AG04450 (cell line): ENCODE measurements at places on chromosomes 6 and 20. TPM values are rescaled to one million over a fixed set of nuclear protein-coding genes. Genes with fewer than 3 reads are reported as not detected.

The TMEM170B gene
- polyA plus RNA-seq: 0.22 and 0.26 TPM in 2 replicates

The DEK gene
- 39.1 and 68.1 TPM in 2 replicates for polyA plus RNA-seq

The MEI4 gene
- polyA plus RNA-seq: not detected in 2 replicates

The MEP1A gene
- polyA plus RNA-seq: not detected in 2 replicates

The FAM162B gene
- polyA plus RNA-seq: 7.8 and 10.9 TPM in 2 replicates

The HMGCLL1 gene
- 0.15 and 0.33 TPM in 2 replicates for polyA plus RNA-seq

The GCNT2 gene
- 1.6 and 2.5 TPM in 2 replicates for polyA plus RNA-seq

The IRAK1BP1 gene
- polyA plus RNA-seq: 2.6 and 3.9 TPM in 2 replicates

The LY6G6F gene
- polyA plus RNA-seq: not detected in 2 replicates

The FOXS1 gene
- polyA plus RNA-seq: not detected in 2 replicates

The ENPP4 gene
- 0.04 TPM in 1 of 2 replicates, not detected in the other for polyA plus RNA-seq

The PAK5 gene
- not detected in 2 replicates for polyA plus RNA-seq

The C6orf163 gene
- polyA plus RNA-seq: 0.57 and 0.81 TPM in 2 replicates

The MAS1 gene
- not detected in 2 replicates for polyA plus RNA-seq

The PHACTR3 gene
- not detected in 2 replicates for polyA plus RNA-seq

The ENPP5 gene
- polyA plus RNA-seq: not detected in 2 replicates

The FBXL4 gene
- polyA plus RNA-seq: 15.2 and 20.1 TPM in 2 replicates

The PRICKLE4 gene
- polyA plus RNA-seq: 0.12 TPM in 1 of 2 replicates, not detected in the other

The E2F1 gene
- 2.6 and 3.0 TPM in 2 replicates for polyA plus RNA-seq

The C6orf136 gene
- polyA plus RNA-seq: 5.1 and 5.5 TPM in 2 replicates

The SLC22A23 gene
- polyA plus RNA-seq: 0.12 TPM in 1 of 2 replicates, not detected in the other

The PKIG gene
- 107 and 128 TPM in 2 replicates for polyA plus RNA-seq

The SNX14 gene
- polyA plus RNA-seq: 77.0 and 114 TPM in 2 replicates

The STX11 gene
- polyA plus RNA-seq: 0.16 and 0.17 TPM in 2 replicates

The EYA2 gene
- polyA plus RNA-seq: 4.0 and 5.1 TPM in 2 replicates

The KCNQ5 gene
- 0.52 TPM in 2 replicates for polyA plus RNA-seq

The GJA1 gene
- polyA plus RNA-seq: 261 and 323 TPM in 2 replicates

The CALHM6 gene
- 0.51 and 0.81 TPM in 2 replicates for polyA plus RNA-seq

The SAMD5 gene
- 1.9 and 3.1 TPM in 2 replicates for polyA plus RNA-seq

The CDYL gene
- polyA plus RNA-seq: 21.8 and 26.6 TPM in 2 replicates

The TSPO2 gene
- not detected in 2 replicates for polyA plus RNA-seq

The SCRT2 gene
- not detected in 2 replicates for polyA plus RNA-seq

The MUCL3 gene
- polyA plus RNA-seq: not detected in 2 replicates

The NT5DC1 gene
- polyA plus RNA-seq: 20.9 and 23.2 TPM in 2 replicates

The NKAPL gene
- 0.52 TPM in 2 replicates for polyA plus RNA-seq

The FOXC1 gene
- polyA plus RNA-seq: 3.0 and 3.7 TPM in 2 replicates

The BIRC7 gene
- polyA plus RNA-seq: not detected in 2 replicates
